Activated B cell treated with CpG ODN at 0.5 μM for 24 hours (primary cell): ENCODE measurements at places on chromosomes 2 and 18.

- H3K27me3 ChIP-seq, result no peaks in the 10 kb centered on the region
- peaks cover 20% of the 10 kb centered on the region for H3K4me1 ChIP-seq
- peaks cover 4% of the 10 kb centered on the region for H3K36me3 ChIP-seq
- no peak overlapping the region for H3K4me3 ChIP-seq
These were observed 18.8 kb upstream of the TSPYL6 start for GRCh38 chr2:54274781-54275242.

GRCh38 chr2:50766058-50766457 is 265.9 kb downstream of the NRXN1 start:
- DNase-seq, result no peak
- no peaks in the 10 kb centered on the region for H3K27me3 ChIP-seq
- no peaks in the 10 kb centered on the region for H3K4me1 ChIP-seq
- H3K27ac ChIP-seq, result no peak overlapping the region

- DNase-seq, result no peak
- H3K27ac ChIP-seq, result no peak overlapping the region
- H3K36me3 ChIP-seq, result no peaks in the 10 kb centered on the region
- no peak overlapping the region for H3K4me3 ChIP-seq
- H3K4me1 ChIP-seq, result peaks cover 9% of the 10 kb centered on the region
These were observed 422.1 kb downstream of the PARD3B start for GRCh38 chr2:204967199-204967960.

DNA sequence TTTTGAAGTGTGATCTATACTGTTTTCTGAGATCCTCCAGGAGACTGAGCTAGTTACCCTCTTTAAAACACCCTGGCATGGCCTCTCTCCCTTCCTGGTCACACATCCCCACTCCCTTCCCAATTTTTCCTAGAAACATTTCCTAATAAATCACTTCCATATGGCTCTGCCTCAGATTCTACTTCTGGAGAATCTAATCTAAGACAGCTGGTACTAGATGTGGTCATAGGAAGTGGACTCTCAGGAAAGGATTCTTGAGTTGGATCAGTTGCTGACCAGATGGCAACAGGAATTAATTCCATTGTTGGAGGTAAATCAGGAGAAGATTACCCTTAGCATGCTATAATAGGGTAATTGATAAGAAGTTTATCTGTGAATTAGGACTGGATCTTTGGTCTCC is 310.5 kb downstream of the SATB2 start:
- DNase-seq, result no peak
- no peak overlapping the region for H3K4me3 ChIP-seq
- H3K4me1 ChIP-seq, result no peaks in the 10 kb centered on the region
- no peaks in the 10 kb centered on the region for H3K36me3 ChIP-seq
- no peak overlapping the region for H3K27ac ChIP-seq

GRCh38 chr18:8400825-8401224 is 208.4 kb upstream of the RAB12 start:
- DNase-seq, result no peak
- H3K27me3 ChIP-seq, result no peaks in the 10 kb centered on the region
- H3K4me1 ChIP-seq, result no peaks in the 10 kb centered on the region
- H3K27ac ChIP-seq, result no peak overlapping the region

- no peak overlapping the region for H3K4me3 ChIP-seq
- no peaks in the 10 kb centered on the region for H3K4me1 ChIP-seq
- H3K27me3 ChIP-seq, result peaks cover 6% of the 10 kb centered on the region
- no peaks in the 10 kb centered on the region for H3K36me3 ChIP-seq
These were observed 33.4 kb upstream of the PPM1B start for GRCh38 chr2:44135296-44135695.
